Tibial nerve (tissue), 4 donors: ENCODE measurements at places on chromosomes 16 and 17. TPM values are rescaled to one million over a fixed set of nuclear protein-coding genes. Genes with fewer than 3 reads are reported as not detected.

SULT1A4 gene
- 14.4 TPM for total RNA-seq

TLCD2 gene
- 11.1 TPM for total RNA-seq

MAPT gene
- 3.1 TPM for total RNA-seq

MT1M gene
- 38.5 TPM for total RNA-seq

BICDL2 gene
- not detected for total RNA-seq

ADCY7 gene
- total RNA-seq: 41.4 TPM

- no peak overlapping the region for H3K27ac ChIP-seq
- H3K27me3 ChIP-seq: no peaks in the 10 kb centered on the region
- peaks cover 17% of the 10 kb centered on the region for H3K36me3 ChIP-seq
- no peaks in the 10 kb centered on the region for H3K4me1 ChIP-seq
These were observed 4.4 kb downstream of the MAP3K3 start for GRCh38 chr17:63626551-63627180.

GRCh38 chr16:3281222-3281820 lies 2.0 kb upstream of the ZNF263 start:
- H3K4me3 ChIP-seq: no peak overlapping the region
- no peaks in the 10 kb centered on the region for H3K27me3 ChIP-seq
- H3K36me3 ChIP-seq: peaks cover 8% of the 10 kb centered on the region
- H3K4me1 ChIP-seq: peaks cover 10% of the 10 kb centered on the region
- no peak for DNase-seq

DNA sequence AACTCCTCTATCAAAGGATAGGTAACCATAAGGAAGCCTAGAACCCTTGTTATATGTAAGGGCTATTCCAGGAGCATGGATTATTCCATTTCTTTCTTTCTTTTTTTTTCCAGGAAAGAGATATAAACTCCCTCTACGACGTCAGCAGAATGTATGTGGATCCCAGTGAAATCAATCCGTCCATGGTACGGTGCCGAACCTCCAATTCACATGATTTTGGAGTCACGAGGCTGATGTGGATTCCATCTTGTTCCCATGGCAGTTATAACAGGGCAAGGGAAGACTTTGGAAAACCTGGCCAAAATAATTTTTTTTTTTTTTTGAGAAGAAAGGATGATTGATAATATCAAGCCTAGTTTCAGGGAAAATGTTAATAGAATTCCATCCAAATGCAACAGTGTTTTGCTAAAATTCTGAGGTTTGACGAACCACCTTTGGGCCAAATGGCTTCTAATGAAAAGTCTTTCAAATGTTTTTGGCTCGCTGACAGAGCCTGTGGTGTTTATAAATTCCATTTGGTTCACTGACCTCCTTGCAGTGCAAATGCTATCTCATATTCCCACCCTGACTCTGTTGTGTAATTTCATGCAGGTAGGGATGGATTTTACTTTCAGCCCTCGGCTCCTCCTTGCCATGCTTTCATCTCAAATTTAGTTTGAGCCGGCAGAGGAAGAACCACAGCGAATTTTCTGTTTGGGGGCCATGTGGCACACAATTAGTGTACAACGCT lies 90.0 kb downstream of the SDR42E1 start:
- H3K27ac ChIP-seq: peak overlapping the region; percentile 4
- no peaks in the 10 kb centered on the region for H3K4me1 ChIP-seq
- H3K4me3 ChIP-seq: no peak overlapping the region
- no peak for DNase-seq
- H3K36me3 ChIP-seq: peaks cover 4% of the 10 kb centered on the region

DNA sequence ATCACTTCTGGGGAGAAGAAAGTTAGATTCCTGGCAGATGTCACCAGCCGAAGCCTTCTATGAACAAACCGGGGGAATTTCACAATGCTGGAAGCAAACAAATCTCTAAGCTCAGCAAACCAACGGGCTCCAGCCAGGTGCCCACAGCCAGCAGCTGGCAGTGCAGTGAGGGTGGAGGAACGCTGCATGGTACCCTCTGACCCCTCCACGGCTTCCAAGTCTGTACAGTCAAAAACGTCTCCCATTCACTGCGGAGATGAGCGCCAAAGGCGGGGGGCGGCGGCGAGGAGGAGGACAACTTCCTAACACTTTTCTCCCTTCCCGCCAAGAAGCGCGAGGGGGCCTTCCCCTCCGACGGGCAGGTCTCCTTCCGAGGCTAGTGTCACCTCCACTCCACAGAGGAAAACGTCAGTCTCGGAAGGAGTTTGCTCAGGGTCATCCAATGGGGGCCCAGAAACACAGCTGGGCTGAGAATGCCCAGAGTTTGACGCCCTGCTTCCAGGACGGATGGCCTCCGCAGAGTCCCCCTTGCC lies 924 bp downstream of the ZNF598 start:
- peaks cover 59% of the 10 kb centered on the region for H3K4me1 ChIP-seq
- no peak for DNase-seq
- peak overlapping the region; percentile 92 for H3K27ac ChIP-seq
- no peaks in the 10 kb centered on the region for H3K36me3 ChIP-seq
- no peaks in the 10 kb centered on the region for H3K27me3 ChIP-seq
- peak overlapping the region; percentile 75 for H3K4me3 ChIP-seq

- no peaks in the 10 kb centered on the region for H3K4me1 ChIP-seq
- no peak overlapping the region for H3K4me3 ChIP-seq
- DNase-seq: no peak
- H3K36me3 ChIP-seq: no peaks in the 10 kb centered on the region
- no peak overlapping the region for H3K27ac ChIP-seq
- no peaks in the 10 kb centered on the region for H3K27me3 ChIP-seq
These were observed 8.9 kb upstream of the ZNF200 start for GRCh38 chr16:3243882-3244281.

DNA sequence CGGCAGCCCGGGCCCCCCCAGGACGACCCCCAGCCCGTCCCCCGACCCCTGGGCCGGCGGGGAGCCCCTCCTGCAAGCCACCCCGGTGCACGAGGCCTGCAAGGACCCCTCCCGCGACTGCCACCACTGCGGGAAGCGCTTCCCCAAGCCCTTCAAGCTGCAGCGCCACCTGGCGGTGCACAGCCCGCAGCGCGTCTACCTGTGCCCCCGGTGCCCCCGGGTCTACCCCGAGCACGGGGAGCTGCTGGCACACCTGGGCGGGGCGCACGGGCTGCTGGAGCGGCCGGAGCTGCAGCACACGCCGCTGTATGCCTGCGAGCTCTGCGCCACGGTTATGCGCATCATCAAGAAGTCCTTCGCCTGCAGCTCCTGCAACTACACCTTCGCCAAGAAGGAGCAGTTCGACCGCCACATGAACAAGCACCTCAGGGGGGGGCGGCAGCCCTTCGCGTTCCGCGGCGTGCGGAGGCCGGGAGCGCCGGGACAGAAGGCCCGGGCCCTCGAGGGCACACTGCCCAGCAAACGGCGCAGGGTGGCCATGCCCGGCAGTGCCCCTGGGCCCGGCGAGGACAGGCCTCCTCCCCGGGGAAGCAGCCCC lies 15.6 kb upstream of the ZFPM1 start:
- no peak overlapping the region for H3K4me3 ChIP-seq
- H3K36me3 ChIP-seq: no peaks in the 10 kb centered on the region
- no peak overlapping the region for H3K27ac ChIP-seq

- no peak for DNase-seq
- no peaks in the 10 kb centered on the region for H3K4me1 ChIP-seq
- no peak overlapping the region for H3K27ac ChIP-seq
These were observed 936.1 kb upstream of the SOX9 start for GRCh38 chr17:71184716-71185115.

GRCh38 chr17:72338847-72339790 lies 218.3 kb downstream of the SOX9 start:
- H3K36me3 ChIP-seq: no peaks in the 10 kb centered on the region
- peaks cover 25% of the 10 kb centered on the region for H3K4me1 ChIP-seq
- H3K27ac ChIP-seq: peak overlapping the region; percentile 66
- H3K27me3 ChIP-seq: peaks cover 4% of the 10 kb centered on the region
- no peak overlapping the region for H3K4me3 ChIP-seq

DNA sequence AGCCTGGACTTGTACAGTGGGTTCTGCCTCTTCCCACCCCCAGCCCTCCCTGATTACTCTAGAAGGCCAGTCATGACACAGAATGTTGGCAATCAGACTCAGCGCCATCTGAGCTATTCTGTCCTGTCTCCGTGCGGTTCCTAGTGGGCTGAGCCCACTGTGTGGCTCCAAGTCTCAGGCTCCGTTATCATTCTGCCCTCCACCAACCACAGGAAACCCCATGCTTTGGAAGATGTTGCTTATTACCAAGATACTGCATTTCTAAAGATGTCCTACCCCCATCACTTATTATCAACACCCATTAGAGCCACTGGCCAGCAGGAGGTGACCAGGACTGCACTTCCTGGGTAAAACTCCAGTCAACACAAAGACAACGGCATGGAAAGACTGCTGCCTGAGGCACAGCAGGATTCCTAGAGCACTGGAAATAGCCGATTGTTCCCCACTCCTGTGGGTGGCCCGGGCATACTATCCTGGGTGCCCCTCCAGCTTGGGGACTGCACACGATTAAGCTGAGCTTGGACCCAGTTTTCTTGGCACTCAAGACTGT lies 133.6 kb downstream of the AATF start:
- H3K27ac ChIP-seq: no peak overlapping the region
- H3K4me1 ChIP-seq: no peaks in the 10 kb centered on the region
- no peak for DNase-seq
- H3K4me3 ChIP-seq: no peak overlapping the region

DNA sequence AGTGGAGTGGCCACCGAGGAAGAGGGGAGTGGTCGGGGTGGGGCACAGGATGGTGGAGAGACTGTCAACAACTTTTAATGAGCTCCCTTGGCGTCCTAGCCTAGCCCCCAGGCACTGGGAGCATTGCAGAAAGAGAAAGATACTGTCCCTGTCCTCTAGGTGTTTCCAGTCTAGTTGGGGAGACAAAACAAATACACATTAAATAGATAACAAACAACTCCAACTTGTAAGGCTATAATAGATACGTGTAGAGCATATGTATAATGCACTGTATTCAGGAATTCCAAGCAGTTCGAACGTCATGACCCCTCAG lies 435 bp upstream of the UBE2O start:
- H3K36me3 ChIP-seq: no peaks in the 10 kb centered on the region
- H3K27me3 ChIP-seq: no peaks in the 10 kb centered on the region
- no peak for DNase-seq

DNA sequence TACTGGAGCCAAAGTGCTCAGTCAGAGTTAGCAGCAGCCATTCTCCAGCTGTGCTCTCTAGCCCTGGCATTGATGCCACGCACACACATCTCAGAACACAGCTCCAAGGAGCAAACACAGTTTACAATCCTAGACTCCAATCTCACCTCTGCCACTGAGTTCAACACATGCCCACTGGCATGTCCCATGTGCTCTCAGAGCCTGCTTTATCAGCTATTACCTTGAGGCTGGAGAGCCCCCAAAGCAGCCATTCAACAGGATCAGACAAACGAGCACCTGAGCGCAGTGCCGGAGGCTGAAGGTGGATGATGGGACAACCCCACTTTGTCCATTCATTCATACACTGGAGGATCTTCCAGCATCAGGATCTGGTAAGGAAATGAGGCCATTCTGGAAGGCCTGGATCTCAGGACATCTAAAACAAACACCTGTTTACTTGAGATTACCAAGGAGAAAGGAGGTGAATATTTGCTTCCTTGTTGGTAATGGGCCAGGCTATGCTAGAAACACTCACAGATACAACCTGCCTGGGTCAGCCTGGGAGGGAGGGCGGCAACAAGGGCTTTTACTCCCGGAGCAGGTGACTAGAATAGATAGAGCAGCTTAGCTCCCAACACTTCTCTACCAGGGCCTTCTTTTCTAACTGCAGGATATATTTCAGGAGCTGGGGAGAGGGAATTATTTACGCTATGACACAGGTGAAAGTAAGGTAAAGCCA lies 25.4 kb downstream of the RANBP10 start:
- peaks cover 5% of the 10 kb centered on the region for H3K36me3 ChIP-seq
- no peaks in the 10 kb centered on the region for H3K27me3 ChIP-seq
- H3K4me1 ChIP-seq: no peaks in the 10 kb centered on the region
- DNase-seq: no peak

DNA sequence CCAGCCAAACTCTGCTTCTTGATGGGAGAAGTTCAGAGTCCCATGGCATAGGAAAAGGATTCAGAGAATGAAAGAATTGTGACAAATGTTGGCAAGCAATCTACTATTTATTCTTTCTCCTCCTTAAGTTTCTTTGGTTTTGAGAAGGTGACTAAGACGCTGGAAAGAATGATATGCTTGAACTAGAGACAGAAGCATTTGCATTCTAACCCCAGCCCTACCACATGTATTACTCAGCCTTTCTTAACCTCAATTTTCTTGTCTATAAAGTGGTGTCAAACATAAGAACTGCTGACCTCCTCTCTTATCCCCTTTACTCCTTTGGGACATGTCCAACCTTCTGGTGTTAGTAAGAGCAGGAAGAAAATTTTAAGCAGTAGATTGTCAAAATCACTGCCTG lies 124.7 kb downstream of the HS3ST2 start:
- H3K4me3 ChIP-seq: no peak overlapping the region
- H3K27ac ChIP-seq: no peak overlapping the region
- H3K4me1 ChIP-seq: no peaks in the 10 kb centered on the region
- peaks cover 3% of the 10 kb centered on the region for H3K27me3 ChIP-seq

GRCh38 chr16:66219491-66219890 lies 147.0 kb upstream of the CDH5 start:
- H3K27me3 ChIP-seq: no peaks in the 10 kb centered on the region
- no peak overlapping the region for H3K27ac ChIP-seq
- no peaks in the 10 kb centered on the region for H3K36me3 ChIP-seq

DNA sequence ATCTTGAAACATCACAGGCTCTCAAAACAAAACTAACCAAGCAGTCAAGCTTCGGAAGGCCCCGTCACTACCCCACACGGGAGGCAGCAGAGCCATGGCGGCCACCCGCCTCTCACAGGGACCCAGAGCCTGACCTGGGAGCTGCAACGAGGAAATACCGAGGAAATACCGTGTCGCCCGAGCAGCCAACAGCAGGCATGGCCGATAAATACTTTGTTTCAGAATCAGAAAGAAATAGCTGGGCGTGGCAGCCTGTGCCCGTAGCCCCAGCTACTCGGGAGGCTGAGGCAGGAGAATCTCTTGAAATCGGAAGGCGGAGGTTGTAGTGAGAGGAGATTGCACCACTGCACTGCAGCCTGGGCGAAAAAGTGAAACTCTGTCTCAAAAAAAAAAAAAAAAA lies 6.9 kb downstream of the LMF1 start:
- H3K4me1 ChIP-seq: peaks cover 5% of the 10 kb centered on the region
- no peak overlapping the region for H3K27ac ChIP-seq
- no peaks in the 10 kb centered on the region for H3K36me3 ChIP-seq

DNA sequence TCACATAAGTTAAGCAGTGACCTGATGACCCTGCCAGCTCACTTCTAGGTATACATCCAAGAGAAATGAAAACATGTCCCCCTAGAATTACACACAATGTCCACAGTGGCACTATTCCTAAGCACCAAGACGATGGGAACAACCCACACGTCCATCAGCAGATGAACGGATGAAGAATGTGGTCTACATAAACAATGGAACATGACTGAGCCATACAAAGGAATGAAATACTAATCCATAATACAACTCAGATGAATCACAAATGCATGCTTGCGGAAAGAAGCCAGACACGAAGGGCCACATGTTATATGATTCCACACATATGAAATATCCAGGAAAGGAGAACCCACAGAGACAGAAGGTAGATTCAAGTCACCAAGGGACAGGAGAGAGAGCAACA lies 17.4 kb downstream of the USP22 start:
- H3K4me3 ChIP-seq: no peak overlapping the region
- H3K36me3 ChIP-seq: peaks cover 3% of the 10 kb centered on the region
- no peaks in the 10 kb centered on the region for H3K27me3 ChIP-seq
- H3K4me1 ChIP-seq: peaks cover 86% of the 10 kb centered on the region
- no peak for DNase-seq

GRCh38 chr17:47956791-47957590 lies 692 bp downstream of the PRR15L start:
- no peak overlapping the region for H3K4me3 ChIP-seq
- H3K27me3 ChIP-seq: no peaks in the 10 kb centered on the region

- H3K4me3 ChIP-seq: no peak overlapping the region
- no peaks in the 10 kb centered on the region for H3K4me1 ChIP-seq
- H3K27me3 ChIP-seq: no peaks in the 10 kb centered on the region
These were observed 168.5 kb downstream of the MSI2 start for GRCh38 chr17:57424777-57425188.
